ENCODE measurements at places on chromosomes 1 and 21.

GRCh38 chr1:167456524-167456923 is 61.8 kb downstream of the CD247 start:
- DNase-seq = no peak

DNA sequence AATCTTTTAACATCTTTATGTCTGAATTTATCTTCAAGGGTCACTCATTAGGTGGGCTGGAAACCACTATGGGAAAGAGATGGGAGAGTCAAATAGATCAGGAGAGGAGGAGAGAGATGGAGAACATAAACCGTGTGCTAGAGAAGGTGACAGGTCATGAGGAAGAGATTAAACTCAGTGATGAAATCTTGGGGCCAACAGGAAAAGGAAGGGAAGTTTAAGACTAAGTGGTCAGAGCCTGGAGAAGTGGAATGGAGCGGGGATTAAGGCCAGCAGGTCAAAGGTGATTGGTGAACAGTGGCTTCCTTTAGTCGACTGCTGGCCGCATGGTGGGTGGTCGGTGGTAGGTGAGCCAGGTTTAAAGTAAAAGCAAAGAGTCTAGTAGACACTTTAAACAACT is 169.3 kb upstream of the IVNS1ABP start:
- no peak for DNase-seq

- no peak for DNase-seq
These were observed 8.4 kb downstream of the TRAPPC10 start for GRCh38 chr21:44020551-44020950.

DNA sequence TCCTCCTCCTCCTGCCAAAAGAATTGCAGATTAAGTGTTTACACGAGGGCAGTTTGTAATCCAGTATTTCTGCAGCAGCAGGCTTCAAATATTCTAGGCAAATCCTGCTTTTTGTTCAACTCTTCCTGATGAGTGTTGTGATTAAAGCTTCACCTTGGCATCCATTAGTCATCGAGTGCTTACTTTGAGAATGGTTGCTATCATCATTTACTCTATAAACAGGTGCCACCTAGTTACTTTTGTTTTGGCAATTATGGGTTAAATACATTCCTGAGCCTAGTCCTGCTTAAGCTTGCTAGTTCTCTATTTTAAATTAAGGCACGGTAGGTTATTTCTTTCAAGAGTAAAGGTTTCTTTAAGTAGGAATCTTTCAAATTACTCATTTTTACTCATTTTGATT is 20.3 kb downstream of the PDC start:
- DNase-seq = no peak

- DNase-seq = no peak
These were observed 28.5 kb upstream of the EPS8L3 start for GRCh38 chr1:109792056-109792831.

- DNase-seq = no peak
These were observed 62.7 kb upstream of the IPO9 start for GRCh38 chr1:201766131-201766866.

GRCh38 chr1:53643041-53643880 is 95.7 kb downstream of the GLIS1 start:
- DNase-seq = no peak

DNA sequence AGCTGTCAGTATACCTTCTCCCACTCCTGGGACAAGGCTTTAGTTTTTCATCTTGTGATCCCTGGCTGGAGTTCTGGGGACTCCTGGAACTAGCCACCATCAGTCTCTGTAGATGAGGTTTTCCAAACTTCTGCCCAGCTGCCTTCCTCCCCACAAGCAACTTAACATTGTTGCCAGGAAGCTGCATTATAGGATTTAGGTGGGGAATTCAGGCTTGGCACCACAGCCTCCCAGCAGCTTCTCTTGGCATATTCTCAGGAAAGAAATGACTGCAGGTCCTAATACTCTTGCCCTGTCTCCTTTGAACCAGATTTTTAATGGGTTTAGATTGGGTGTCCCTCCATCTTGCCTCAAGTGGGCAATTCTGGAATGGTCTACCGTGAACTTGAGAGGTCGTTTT is 18.6 kb upstream of the KCNQ4 start:
- no peak for DNase-seq

DNA sequence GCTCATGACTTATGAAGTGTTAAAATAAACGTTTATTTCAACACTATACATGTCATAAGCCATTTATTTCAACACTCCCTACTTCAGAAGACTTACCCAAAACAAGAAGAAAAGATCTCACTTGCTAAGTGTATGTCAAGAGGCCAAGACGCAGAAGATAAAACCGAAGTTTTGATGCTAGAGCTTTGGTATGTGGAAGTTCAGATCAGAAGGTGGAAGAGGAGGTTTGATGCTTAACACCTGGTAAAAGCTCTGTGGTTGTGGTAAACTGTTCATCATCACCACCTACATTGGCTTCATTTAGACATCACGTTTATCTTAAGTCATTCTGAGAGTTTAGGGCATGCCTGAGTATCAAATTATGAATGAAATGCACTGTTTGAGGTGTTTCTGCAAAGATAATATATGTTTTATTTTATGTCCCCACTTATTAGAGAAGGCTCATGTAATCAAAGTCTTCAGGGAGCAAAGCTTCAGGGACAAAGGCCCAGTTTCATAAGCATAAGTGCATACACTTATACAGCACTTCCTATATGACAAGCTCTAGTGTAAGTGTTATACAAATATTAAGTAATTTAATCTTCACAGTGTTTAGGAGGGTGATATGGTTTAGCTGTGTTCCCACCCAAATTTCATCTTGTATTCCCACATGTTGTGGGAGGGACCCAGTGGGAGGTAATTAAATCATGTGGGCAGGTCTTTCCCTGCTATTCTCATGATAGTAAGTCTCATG is 533.3 kb downstream of the PTBP2 start:
- no peak for DNase-seq

GRCh38 chr1:5164158-5164557 is 509.7 kb downstream of the AJAP1 start:
- no peak for DNase-seq

DNA sequence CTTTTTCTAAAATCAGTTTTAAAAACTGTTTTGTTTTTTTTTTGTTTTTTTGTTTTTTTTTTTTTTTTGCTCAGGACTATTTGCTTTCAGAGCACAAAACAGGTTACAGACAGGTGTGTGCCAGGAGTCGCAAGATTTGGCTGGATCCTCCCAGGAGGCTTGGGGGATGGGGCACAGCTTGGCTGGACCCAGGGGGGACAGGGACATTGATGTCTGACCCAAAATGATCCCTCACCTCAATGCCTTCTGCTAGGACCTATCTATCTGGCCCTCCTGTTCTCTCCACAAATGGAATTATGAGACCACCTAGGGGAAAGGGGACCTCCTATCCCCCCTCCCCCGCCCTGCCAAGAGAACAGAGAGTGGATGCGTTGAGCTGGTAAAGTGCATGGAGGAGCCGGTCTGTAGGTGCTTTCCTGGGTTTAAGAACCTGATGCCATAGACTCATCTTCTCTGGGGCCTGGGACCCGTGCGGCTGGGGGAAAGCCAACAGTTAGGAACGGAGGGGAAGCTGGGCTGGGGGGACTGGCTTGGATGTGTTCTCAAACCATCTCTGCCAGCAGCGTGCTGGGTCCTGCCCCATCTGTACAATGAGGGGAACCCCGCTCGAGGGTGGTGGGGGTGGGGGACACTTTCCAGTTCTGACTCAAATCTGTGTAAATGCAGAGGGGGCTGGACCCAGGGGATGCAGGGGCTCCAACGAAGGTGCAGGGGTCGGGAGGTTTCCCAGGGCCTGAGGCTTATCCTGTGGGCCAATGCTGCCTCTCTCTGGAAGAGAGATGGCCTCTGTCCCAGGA is 28.9 kb downstream of the RUNX3 start:
- no peak for DNase-seq

GRCh38 chr1:112454316-112454715 is 54.4 kb upstream of the WNT2B start:
- DNase-seq = no peak

DNA sequence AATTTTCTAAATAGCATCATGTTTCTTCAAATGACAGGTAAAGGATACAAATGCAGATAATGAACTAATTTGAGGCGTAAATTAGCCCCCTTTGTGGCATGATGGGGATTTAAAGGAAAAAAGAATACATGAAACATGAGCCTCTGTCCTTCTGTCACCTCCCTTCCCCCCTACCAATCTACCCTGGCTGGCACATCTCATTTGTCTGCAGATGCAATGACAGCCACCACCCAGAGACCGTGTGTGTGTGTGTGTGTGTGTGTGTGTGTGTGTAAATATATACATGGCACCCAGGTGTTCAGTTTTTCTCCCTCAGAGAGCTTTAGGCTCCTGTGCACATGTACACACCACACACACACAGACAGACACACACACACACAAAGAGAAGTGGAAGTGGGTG is 451.1 kb downstream of the RWDD3 start:
- DNase-seq = no peak

- DNase-seq = no peak
These were observed 371.9 kb upstream of the SPAG17 start for GRCh38 chr1:118556936-118557335.

DNA sequence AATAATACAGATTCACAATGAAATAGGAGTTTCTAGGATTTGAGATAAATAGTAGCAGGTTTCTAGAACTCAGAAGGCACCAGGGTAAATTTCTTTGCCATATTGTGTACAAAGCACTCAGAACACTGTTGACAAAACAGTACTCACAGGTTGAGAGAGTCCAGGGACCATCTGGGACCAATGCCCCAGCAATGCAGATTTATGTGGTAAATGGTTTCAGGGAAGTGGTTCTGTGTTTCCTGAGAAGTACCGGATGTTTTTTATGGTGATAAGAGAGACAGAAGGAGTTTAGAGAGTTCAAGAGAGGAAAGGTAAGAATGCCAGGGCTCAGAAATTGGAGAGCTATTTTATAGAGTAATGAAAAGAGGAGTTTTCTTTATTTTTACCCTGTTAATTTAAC is 29.6 kb upstream of the DIPK1A start:
- DNase-seq = no peak

DNA sequence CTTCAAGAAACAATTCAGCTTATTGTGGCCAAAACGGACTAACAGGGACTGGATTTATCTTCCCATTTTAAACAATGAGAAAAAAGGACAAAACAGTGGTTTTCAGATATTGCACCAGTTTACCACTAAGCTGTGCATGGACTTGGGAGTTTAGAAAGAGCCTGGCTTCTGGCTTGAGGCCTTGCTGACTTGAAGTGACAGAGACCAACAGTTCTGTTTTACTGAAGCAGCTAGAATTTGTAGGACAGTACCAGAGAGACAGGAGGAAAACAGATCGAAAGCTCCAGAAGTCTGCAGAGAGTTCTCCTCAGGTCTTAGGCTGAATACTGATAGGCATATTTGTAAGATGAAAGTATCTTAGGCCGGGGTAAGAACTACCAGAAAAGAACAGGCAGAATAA is 20.5 kb downstream of the FCRL4 start:
- DNase-seq = no peak

- no peak for DNase-seq
These were observed 36.2 kb downstream of the IRF2BP2 start for GRCh38 chr1:234573711-234574299.

- DNase-seq = no peak
These were observed 4.5 kb upstream of the SCMH1 start for GRCh38 chr1:41246568-41246967.

GRCh38 chr21:26116456-26117011 is 54.0 kb downstream of the APP start:
- DNase-seq = peak; percentile 56

GRCh38 chr1:217009376-217009775 is 286.1 kb upstream of the ESRRG start:
- DNase-seq = peak; percentile 41

GRCh38 chr1:153771841-153772593 is 3.2 kb upstream of the SLC27A3 start:
- no peak for DNase-seq

DNA sequence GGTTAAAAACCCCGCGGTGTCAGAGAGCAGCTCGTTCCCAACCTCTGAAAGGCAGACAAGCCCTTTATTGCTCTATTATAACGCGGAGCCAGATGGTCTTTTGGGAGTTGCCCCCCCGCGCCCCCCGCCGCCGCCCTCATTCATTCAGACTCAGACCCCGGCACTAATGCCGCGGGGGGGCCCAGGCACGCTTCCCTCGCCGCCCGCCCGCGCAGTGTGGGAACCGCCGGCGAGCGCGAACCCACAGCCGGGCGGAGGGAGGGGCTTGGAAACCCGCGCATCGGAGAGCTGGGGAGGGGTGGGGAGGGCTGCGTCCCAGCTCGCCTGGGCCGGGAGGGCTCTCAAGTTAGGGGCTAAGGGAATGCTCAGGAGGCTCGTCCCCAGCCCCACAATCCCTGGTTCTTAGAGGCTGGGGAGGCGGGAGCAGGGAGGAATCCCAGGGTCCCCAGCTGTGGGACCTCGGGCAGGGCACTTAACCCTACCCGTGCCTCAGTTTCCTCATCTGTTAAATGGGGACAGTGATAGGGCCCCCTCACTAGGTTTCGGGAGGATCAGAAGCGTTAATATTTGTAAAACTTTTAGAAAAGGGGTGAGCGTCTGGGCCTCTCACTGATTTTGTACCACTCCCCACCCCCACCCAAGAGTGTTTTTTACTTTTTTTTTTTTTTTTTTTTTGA is 10.9 kb upstream of the HES5 start:
- DNase-seq = no peak

GRCh38 chr1:15735304-15736037 is 587 bp upstream of the SLC25A34 start:
- DNase-seq = no peak

- no peak for DNase-seq
These were observed 36.1 kb upstream of the IL20 start for GRCh38 chr1:206829282-206829681.

GRCh38 chr1:79460773-79461436 is 454.4 kb upstream of the ADGRL4 start:
- DNase-seq = no peak

DNA sequence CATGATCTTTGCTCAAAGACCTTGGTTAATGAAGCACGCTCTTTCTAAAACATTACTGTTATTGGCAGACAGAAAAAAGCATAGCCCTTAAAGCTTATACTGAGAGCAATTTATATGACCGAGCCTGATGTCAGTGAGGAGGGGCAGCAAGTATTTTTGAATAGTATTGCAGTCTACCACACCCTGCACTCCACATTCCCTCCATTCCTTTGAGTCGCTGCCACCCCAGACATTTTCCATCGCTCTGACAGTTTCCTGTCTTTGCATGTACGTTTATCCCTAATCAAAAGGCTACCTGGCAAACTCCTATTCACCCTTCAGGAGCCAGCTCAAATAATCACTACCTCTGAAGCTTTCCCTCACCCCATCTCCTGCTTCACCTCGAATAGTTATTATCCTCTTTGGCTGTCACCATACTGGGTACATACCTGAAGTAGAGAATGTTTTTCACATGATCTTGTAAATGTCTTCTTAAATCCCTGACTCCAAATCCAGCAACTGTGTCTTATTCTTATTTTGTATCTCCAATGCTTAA is 5.5 kb upstream of the JUN start:
- DNase-seq = no peak

GRCh38 chr1:47627471-47628370 is 189.9 kb downstream of the FOXD2 start:
- DNase-seq = no peak

- DNase-seq = no peak
These were observed 6.5 kb downstream of the WNT3A start for GRCh38 chr1:228013131-228013934.

GRCh38 chr1:168585937-168586336 is 9.5 kb downstream of the XCL1 start:
- no peak for DNase-seq

- DNase-seq = no peak
These were observed 118.3 kb downstream of the TGFB2 start for GRCh38 chr1:218463194-218464156.

Measured in NCI-H1048 (cell line).